ENCODE measurements at places on chromosomes 6 and 20.

DNA sequence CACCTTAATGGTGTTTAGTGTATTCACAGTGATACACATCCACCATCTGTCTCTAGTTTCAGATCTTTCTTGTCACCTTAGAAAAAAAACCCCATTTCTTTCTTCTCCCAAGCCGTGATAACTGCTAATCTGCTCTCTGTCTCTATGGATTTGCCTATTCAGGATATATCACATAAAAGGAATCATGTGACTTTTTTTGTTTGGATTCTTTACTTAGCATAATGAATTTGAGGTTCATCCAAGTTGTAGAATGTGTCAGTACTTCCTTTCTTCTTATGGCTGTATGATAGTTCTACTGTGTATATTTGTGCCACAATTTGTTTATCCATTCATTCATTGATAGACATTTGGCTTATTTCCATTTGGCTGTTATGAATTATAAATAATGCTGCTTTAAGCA, 57.1 kb downstream of the ITCH start:
- DNase-seq: no peak

GRCh38 chr6:157240059-157240959, 83.0 kb downstream of the TMEM242 start:
- peak; percentile 93 for DNase-seq

DNA sequence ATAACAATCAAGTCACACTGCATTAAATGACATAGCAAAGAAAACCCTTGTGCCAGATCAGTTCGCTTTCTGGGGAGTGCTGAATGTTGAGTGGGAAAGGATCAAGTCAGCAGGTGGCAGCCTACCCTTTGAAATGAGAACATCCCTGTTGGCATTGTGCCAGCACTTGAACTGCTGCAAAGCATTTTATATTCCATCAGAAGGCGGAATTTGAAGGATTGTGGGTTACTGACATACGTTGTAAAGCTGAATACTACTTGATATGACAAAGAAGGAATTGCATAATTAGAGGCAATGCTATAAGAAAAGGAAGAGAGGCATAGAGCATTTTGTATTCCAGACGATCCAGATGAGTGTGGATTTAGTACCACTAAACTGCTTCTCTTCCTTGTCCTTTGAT, 26.5 kb downstream of the BCKDHB start:
- DNase-seq: peak; percentile 80

GRCh38 chr6:3176562-3177355, 19.4 kb upstream of the TUBB2A start:
- peak; percentile 94 for DNase-seq

DNA sequence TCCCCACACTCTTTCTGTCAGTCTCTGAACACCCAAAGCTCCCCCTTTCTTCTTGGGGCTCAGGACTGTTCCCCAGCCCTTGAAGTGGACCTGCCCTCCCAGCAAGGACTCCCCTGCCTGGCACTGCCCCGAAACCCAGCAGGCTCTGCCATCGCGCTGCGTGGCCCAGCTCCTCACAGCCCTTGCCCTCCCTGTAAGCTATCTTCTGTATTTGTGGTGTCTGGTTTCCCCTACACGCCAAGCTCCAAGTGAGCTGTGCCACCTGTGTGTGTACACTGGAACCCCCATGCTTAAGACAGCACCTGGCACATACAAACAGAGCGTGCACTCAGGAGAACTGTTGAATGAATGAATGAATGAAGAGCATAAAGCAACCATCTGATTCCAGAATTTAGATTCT, 57.7 kb downstream of the TMEM242 start:
- no peak for DNase-seq

GRCh38 chr20:7903429-7903828, 36.8 kb downstream of the HAO1 start:
- no peak for DNase-seq

DNA sequence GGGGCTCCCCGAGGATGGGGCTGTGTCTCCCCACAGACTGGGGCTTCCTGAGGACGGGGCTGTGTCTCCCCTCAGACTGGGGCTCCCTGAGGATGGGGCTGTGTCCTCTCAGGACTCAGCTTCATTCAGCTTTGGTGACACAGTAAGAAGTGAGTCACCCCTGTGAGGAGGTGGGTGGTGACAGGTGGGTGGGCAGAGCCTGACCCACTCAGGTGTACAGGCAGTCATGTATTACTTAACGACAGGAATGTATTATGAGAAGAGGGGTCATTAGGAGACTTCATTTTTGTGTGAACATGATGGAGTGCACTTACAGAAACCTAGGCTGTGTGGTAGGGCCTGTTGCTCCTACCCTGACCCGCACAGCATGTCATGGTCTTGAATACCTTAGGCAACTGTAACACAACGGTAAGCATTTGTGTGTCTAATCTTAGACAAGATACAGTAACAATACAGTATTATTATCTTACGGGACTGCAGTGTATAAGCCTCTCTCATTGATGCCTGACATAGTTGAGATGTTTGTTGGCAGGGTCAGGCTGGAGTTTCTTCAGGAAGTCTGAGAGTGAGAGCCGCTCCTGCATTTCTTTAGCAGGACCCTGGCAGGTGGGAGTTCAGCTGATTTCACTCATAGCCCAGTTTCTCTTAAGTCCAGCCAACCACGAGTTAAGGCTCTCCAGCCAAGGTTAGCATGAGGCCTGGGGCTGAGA, 10.9 kb upstream of the PGC start:
- no peak for DNase-seq

GRCh38 chr6:30683980-30684338, 2.5 kb downstream of the PPP1R18 start:
- peak; percentile 42 for DNase-seq

DNA sequence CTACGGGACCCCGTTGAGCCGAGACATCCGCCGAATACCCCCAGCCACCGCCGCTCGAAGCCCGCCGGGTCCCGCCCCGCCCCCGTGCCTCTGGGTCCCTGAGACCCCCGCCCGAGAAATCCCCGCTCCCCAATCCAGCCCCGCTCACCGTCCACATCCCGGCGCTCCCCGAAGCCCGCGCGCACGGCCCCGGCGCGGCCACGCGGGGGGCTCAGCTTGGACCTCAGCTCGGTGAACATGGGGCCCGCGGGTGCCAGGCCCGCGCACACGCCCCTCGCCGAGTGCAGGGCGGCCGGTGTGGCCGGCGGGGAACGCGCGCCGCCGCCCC, 249 bp downstream of the SAMD10 start:
- no peak for DNase-seq

DNA sequence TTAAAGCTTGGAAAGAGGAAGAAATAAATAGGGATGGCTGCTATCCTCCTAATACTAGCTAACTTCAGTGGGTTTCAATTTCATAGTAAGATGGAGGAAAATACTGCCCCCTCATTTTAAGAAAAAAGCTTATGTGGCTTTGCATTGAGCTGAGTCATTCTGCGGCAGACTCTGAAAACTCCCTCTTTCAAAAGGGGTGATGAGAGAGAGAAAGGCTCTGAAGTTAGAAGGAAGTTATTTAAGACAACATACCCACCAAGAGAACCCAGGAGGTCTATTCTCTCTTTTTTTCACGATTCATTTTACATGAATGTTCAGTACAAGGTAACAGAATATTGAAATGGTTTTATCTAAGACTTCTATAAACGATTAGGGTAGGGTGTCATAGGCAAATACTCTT, 4.5 kb downstream of the PRDM13 start:
- no peak for DNase-seq

DNA sequence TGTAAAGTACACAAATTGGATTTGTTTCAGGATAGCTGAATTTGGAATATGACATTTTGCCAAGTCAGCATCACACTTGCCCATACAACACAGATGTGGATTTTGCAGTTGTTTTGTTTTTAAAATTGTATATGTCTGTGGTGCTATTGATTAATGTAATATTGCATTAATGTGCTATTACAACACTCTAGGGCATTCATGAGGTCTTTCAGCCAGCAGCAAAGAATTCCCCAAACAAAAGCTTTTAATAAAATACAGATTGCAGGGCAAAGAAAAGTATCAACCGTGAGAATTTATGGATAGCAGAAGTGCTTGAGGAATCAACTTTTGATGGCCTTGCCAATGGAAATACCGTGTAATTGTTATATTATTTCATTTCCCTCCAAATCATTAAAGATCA, 144.9 kb downstream of the AIG1 start:
- DNase-seq: no peak

DNA sequence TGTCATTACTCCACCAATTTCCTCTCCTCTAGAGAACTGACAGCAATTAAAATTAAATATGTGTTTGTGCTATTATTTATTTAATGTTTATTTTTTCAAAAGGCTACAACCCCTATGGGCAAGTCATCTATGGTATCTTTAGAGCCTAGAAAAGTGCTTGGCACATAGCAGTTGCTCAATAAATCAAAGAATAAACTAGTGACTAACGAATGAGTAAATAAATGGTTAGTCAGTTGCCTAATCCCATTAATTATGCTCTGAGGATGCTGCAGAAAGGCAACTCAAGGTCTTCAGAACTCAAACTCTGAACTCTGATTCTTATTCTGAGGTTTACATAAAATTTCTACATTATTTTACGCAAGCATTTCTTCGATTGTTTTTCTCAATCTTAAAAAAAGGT, 193.0 kb upstream of the TSHZ2 start:
- DNase-seq: peak; percentile 16

DNA sequence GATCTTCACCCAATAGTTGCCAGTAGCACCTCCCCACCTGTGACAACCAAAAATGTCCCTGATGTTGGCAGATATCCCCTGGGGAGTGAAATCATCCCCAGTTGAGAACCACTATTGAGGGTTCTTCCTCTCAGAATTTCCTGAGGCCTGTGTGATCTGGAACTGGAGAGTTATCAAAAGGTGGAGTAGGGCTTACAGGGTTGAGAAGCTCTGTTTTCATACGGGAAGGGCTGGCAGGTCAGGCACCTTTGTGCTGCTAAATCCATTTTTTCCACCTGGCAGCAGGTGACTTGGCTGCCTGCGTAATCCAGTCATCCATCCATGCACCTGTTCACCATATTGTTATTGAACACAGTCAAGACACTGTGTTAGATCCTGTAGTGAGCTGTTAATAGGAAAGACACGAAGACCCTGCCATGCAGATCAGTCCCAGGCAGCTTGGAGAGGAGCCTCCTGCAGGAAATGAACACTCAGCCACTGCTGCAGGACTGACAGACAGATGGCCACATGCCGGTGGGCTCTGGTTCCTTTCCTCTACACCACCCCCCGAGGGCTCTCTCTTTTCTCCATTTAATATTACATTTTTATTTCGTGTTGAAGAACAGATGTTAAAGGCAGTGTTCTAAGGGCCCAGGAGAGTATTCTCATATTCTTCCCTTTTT, 5.4 kb downstream of the DUSP22 start:
- no peak for DNase-seq

DNA sequence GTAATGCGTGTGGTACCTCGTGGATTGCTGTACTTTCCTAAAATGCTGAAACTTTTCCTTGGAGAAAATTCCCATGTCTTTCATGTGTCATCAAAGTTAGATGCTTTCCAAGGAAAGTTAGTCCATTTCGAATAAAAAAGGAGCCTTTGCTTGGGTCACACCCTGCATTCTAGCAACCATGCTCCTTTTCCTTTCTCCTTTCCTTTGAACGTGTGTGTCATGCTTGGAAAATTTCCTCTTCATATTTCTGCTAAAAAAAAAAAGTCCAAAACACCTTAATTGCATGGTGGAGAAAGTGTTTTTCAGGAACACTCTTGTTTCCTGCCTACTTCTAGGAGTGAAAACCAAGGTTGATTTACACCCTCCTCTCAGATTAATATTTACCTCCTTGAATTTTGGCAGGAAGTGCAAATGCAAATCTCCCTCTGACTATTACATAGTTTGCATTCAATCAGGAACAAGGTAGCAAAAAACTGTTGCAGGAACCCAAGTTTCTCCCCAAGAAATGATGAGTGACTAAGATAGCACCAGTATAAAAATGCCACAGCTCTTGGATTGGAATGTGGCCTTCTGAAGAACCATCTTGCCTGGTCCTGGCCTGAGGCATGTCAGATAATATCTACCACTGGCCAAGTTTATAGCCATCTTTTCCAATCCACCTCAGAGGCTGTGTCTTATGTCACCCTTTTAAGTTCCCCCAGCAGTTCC, 590.6 kb downstream of the QKI start:
- no peak for DNase-seq

- no peak for DNase-seq
Observed at GRCh38 chr6:53801022-53801421, 6.2 kb downstream of the LRRC1 start.

- DNase-seq: no peak
Observed at GRCh38 chr6:91664327-91664959, 1077.6 kb upstream of the MAP3K7 start.

GRCh38 chr20:15675061-15675514, 898.2 kb downstream of the KIF16B start:
- DNase-seq: no peak

GRCh38 chr6:15792842-15793241, 130.0 kb upstream of the DTNBP1 start:
- no peak for DNase-seq

DNA sequence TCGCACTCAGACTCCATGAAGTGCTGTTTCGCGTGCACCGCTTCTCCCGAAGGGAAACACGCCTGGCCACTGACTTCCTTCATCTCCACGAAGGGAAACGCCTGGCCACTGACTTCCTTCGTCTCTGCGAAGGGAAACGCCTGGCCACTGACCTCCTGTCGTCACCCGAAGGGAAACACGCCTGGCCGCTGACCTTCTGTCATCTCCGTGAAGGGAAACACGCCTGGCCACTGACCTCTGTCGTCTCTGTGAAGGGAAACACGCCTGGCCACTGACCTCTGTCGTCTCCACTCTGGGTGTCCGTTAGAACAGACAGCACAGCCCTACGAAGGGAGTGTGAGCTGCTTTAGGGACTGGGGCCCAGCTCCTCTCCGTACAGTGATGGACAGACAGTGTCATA, 17.1 kb upstream of the ADRM1 start:
- no peak for DNase-seq

- no peak for DNase-seq
Observed at GRCh38 chr6:25641377-25641776, 10.6 kb upstream of the SCGN start.

DNA sequence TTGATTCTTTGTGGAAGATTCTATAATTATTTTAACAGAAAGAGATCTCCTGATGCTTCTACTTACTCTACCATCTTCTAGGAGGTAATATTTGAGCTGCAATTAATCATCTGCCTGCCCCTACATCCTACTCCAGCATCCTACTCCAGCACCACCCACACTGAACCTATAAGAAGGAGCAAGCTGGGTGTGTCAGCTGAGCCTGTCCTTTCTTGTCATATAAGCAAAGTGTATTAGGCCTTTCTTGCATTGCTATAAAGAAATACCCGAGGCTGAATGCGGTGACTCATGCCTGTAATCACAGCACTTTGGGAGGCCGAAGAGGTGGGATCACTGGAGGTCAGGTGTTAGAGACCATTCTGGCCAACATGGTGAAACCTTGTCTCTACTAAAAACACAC, 84.2 kb upstream of the ARG1 start:
- no peak for DNase-seq

GRCh38 chr6:134909701-134910592, 40.0 kb downstream of the ALDH8A1 start:
- peak; percentile 25 for DNase-seq
